Aorta (tissue), 5 donors: ENCODE measurements at places on chromosomes 1 and 21. TPM values are rescaled to one million over a fixed set of nuclear protein-coding genes. Genes with fewer than 3 reads are reported as not detected.
A peak's percentile ranks its signal among the peaks of the same experiment; 100 is the strongest.

DNA sequence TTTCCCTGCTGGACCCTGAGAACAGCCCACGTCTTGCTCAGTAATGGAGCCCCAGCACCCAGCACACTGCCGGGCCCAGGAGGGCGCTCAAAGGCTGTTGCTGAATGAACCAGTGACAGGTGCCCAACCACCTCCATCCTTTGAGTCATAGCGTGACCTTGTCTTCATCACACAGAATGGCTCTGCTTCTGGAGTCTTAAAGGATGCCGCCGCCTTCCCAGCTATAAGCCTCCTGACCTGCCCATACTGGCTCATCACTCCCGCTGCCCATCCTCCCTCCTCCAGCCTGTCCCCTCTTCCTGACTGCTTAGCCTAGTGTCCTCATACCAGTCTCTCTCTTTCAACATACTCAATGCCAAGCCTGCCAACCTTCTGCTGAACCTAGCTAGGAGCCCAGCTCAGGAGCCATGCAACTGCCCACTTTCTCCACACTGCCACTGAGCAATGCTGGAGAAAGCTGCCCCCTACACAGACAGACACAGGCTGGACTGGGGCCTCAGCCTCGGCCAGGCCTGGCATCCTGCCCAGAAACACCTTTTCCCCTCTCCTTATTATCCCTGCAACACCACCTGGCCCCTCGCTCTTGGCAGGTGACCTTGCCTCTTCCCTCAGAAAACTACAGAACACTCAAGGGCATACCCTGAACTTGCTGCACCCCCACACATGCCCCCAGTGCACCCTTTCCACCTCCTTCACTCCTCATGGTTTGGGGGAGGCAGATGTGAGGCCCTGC, 14.1 kb downstream of the TTC39A start:
- no peaks in the 10 kb centered on the region for H3K36me3 ChIP-seq
- H3K4me1 ChIP-seq = no peaks in the 10 kb centered on the region
- H3K27me3 ChIP-seq = no peaks in the 10 kb centered on the region
- peak; percentile 43 for DNase-seq
- no peak overlapping the region for H3K27ac ChIP-seq

DNA sequence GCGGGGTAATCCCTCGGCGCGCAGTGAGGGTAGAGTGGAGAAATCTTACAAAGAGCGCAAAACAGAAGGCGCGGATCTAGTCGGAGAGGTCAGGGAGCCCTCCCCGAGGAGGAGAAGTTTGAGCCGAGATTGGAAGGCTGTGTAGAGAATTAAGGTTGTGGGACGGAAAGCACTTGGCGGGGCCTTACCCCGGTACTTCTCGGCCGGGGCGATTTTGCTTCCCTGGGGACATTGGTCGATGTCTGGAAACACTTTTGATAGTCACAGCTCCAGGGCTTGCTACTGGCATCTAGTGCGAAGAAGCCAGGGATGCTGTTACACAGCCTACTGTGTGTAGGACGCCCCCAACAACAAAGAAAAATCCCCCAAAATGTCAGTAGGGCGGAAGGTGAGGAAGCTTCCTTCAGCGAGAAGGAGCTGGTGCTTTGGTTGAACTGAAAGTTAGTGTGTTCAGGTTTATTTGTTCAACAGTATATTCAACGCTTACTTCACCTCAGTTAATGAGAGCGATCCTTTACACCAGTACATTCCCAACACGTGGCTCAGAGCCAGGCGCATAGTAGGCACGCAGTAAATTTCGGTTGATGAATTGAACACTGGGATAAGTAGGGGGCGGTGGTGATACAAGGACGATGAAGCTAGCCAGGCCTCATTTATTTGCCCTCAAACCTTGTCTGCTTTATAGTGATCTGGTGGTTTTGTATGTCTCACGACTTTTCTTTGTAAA, 807 bp downstream of the CEP85 start:
- DNase-seq = no peak
- no peaks in the 10 kb centered on the region for H3K27me3 ChIP-seq
- H3K4me3 ChIP-seq = peak overlapping the region; percentile 40
- H3K27ac ChIP-seq = no peak overlapping the region

- H3K27ac ChIP-seq = no peak overlapping the region
- no peaks in the 10 kb centered on the region for H3K27me3 ChIP-seq
- no peaks in the 10 kb centered on the region for H3K4me1 ChIP-seq
- H3K36me3 ChIP-seq = no peaks in the 10 kb centered on the region
- no peak for DNase-seq
These were observed 13.2 kb downstream of the PPP1R15B start for GRCh38 chr1:204398197-204399125.

GRCh38 chr21:45291613-45292398, 4.1 kb upstream of the POFUT2 start:
- H3K27me3 ChIP-seq = no peaks in the 10 kb centered on the region
- H3K27ac ChIP-seq = no peak overlapping the region
- H3K36me3 ChIP-seq = no peaks in the 10 kb centered on the region
- H3K4me1 ChIP-seq = peaks cover 4% of the 10 kb centered on the region
- no peak overlapping the region for H3K4me3 ChIP-seq

DNA sequence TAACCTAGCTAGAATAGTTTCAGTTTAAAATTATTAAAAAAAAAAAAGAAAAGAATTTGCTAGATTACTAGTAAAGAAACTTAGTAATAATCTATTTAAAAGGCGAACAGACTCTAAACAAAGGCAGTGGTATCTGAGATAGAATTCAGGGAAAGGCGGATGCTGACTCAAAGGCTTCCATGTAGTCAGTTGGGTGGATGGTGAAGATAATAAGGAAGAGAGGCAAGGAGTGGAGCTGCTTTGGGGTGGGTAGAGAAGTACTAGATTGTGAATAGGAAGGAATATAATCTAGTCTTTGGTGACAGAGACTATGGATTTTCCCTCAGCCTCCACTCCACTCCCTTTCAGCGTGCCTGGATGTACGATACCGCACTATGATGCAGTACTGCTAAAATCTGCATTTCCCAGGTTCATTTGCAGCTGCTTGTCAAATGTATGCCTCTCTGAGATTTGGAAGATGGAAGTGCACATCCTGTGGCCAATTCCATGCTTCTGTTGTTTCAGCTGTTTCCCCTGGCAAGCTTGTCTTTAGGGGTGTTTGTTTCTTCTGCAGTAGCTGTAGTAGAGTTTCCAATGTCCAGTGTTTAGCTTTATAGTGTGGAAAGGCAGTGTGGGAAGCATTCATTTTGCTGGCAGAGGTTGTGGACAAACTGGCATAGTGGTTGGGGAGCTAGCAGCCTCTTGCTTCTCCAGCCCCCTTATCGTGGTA, 184.6 kb upstream of the NRIP1 start:
- H3K27me3 ChIP-seq = no peaks in the 10 kb centered on the region
- H3K27ac ChIP-seq = no peak overlapping the region
- DNase-seq = no peak

GRCh38 chr1:207654320-207654719, 9.4 kb downstream of the CR1L start:
- no peaks in the 10 kb centered on the region for H3K27me3 ChIP-seq
- no peak overlapping the region for H3K4me3 ChIP-seq
- no peaks in the 10 kb centered on the region for H3K4me1 ChIP-seq
- H3K27ac ChIP-seq = no peak overlapping the region

- H3K36me3 ChIP-seq = no peaks in the 10 kb centered on the region
- peak overlapping the region; percentile 64 for H3K27ac ChIP-seq
- H3K27me3 ChIP-seq = no peaks in the 10 kb centered on the region
- H3K4me1 ChIP-seq = no peaks in the 10 kb centered on the region
These were observed 28.8 kb downstream of the EDN2 start for GRCh38 chr1:41455479-41456332.

DNA sequence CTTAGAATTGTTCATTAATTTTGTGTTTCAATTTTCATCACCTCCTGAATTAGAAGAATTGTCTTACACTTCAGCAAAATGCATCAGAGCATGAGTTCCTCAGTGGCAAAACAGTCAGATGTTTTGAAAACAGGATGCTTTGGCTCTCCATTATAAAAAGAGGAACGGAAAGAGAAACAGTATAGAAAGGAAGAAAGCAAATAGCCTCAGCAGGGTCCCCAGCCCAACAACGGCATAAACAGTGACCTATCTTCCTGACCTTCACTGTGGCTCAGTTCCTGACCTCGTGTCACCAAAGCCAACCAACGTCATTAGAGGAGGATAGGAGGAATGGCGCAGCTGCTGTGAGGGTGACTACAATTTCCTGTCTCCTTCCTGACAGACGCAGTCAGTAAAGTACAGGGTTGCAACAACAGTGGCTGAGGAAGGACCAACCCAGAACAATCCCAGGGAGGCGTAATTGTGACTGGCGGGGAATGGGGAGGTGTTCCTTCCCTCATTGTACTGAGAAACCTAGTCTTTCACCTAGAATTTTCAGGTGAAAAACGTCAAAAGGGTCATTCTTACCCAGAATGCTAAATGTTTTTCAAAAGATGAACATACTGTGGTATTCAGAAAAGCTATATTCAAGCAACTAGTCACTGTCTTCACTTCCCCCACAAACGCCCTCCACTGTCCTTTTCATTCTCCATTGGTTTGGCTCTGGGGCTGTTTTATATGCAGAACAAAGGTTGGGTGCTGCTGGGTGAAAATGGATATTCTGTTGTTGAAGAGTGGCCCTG, 197.9 kb upstream of the SGIP1 start:
- no peaks in the 10 kb centered on the region for H3K27me3 ChIP-seq
- no peaks in the 10 kb centered on the region for H3K36me3 ChIP-seq
- no peak overlapping the region for H3K27ac ChIP-seq

- H3K27me3 ChIP-seq = no peaks in the 10 kb centered on the region
- no peak for DNase-seq
- H3K27ac ChIP-seq = no peak overlapping the region
- H3K4me1 ChIP-seq = no peaks in the 10 kb centered on the region
These were observed 13.1 kb downstream of the C1orf115 start for GRCh38 chr1:220703305-220703704.

GRCh38 chr1:109294481-109294880, 11.5 kb upstream of the PSRC1 start:
- no peak for DNase-seq
- H3K27me3 ChIP-seq = no peaks in the 10 kb centered on the region
- no peaks in the 10 kb centered on the region for H3K4me1 ChIP-seq
- no peaks in the 10 kb centered on the region for H3K36me3 ChIP-seq

DNA sequence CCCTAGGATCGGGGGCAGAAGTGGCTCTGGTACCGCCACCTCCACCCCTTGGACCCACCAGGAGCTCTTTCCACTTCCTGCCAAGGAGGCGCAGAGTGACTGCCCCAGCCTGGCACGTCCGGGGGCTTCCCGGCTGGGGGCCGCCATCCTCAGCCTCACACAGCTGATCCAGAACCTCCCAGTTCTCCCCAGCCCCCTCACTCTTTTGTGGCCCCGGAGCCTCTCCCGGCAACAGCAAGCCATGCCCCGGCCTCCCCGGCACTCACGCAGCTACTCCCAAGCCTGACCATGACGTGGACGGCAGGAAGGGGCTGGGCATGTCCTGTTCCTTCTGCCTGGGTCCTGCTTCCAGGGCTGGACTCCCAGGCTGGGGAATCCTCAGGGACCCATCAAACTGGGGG, 17.1 kb downstream of the TP73 start:
- no peaks in the 10 kb centered on the region for H3K27me3 ChIP-seq
- H3K36me3 ChIP-seq = no peaks in the 10 kb centered on the region
- peak; percentile 72 for DNase-seq
- H3K4me1 ChIP-seq = no peaks in the 10 kb centered on the region
- H3K27ac ChIP-seq = no peak overlapping the region

GRCh38 chr21:36902793-36903192, 63.7 kb downstream of the HLCS start:
- H3K4me1 ChIP-seq = no peaks in the 10 kb centered on the region
- DNase-seq = no peak
- H3K36me3 ChIP-seq = peaks cover 2% of the 10 kb centered on the region
- no peaks in the 10 kb centered on the region for H3K27me3 ChIP-seq
- H3K4me3 ChIP-seq = no peak overlapping the region

GRCh38 chr1:155011437-155012025, 8.9 kb downstream of the ZBTB7B start:
- no peaks in the 10 kb centered on the region for H3K4me1 ChIP-seq
- DNase-seq = no peak

- no peak overlapping the region for H3K27ac ChIP-seq
- no peaks in the 10 kb centered on the region for H3K27me3 ChIP-seq
- no peaks in the 10 kb centered on the region for H3K4me1 ChIP-seq
These were observed 91.1 kb downstream of the SLC44A5 start for GRCh38 chr1:75519651-75520427.

- H3K36me3 ChIP-seq = no peaks in the 10 kb centered on the region
- peak; percentile 57 for DNase-seq
- H3K4me1 ChIP-seq = no peaks in the 10 kb centered on the region
- no peak overlapping the region for H3K4me3 ChIP-seq
These were observed 11.6 kb upstream of the PTPN7 start for GRCh38 chr1:202172015-202172355.

GRCh38 chr1:13700521-13701270, 708 bp downstream of the PRDM2 start:
- H3K27ac ChIP-seq = peak overlapping the region; percentile 83
- H3K4me3 ChIP-seq = peak overlapping the region; percentile 90
- H3K36me3 ChIP-seq = no peaks in the 10 kb centered on the region
- peak; percentile 53 for DNase-seq
- no peaks in the 10 kb centered on the region for H3K4me1 ChIP-seq

GRCh38 chr1:171263901-171264300, 15.6 kb downstream of the FMO1 start:
- no peaks in the 10 kb centered on the region for H3K27me3 ChIP-seq
- no peak overlapping the region for H3K27ac ChIP-seq
- H3K4me1 ChIP-seq = no peaks in the 10 kb centered on the region
- DNase-seq = no peak

- H3K4me1 ChIP-seq = no peaks in the 10 kb centered on the region
- no peak for DNase-seq
- no peak overlapping the region for H3K27ac ChIP-seq
- no peaks in the 10 kb centered on the region for H3K36me3 ChIP-seq
These were observed 26.0 kb downstream of the CDKN2C start for GRCh38 chr1:50996083-50996482.

GRCh38 chr1:2046174-2046917, 3.9 kb upstream of the PRKCZ start:
- H3K4me1 ChIP-seq = no peaks in the 10 kb centered on the region
- H3K27me3 ChIP-seq = no peaks in the 10 kb centered on the region
- no peak for DNase-seq
- no peaks in the 10 kb centered on the region for H3K36me3 ChIP-seq
- H3K4me3 ChIP-seq = no peak overlapping the region
- H3K27ac ChIP-seq = no peak overlapping the region

- no peak overlapping the region for H3K4me3 ChIP-seq
- H3K4me1 ChIP-seq = no peaks in the 10 kb centered on the region
- H3K27me3 ChIP-seq = no peaks in the 10 kb centered on the region
- DNase-seq = no peak
- no peaks in the 10 kb centered on the region for H3K36me3 ChIP-seq
- no peak overlapping the region for H3K27ac ChIP-seq
These were observed 9.2 kb downstream of the ADCY10 start for GRCh38 chr1:167904652-167905130.

- H3K27ac ChIP-seq = no peak overlapping the region
- H3K27me3 ChIP-seq = no peaks in the 10 kb centered on the region
- H3K4me1 ChIP-seq = peaks cover 4% of the 10 kb centered on the region
- peaks cover 1% of the 10 kb centered on the region for H3K36me3 ChIP-seq
- DNase-seq = no peak
These were observed 34.9 kb downstream of the GPR3 start for GRCh38 chr1:27427329-27427728.

GRCh38 chr1:164725401-164725800, 166.4 kb downstream of the PBX1 start:
- DNase-seq = no peak
- H3K4me1 ChIP-seq = peaks cover 21% of the 10 kb centered on the region
- no peaks in the 10 kb centered on the region for H3K36me3 ChIP-seq

Gene C1orf141
- total RNA-seq = not detected

Gene AXDND1
- not detected for total RNA-seq

Gene AKNAD1
- total RNA-seq = 0.72 TPM

Gene TMEM61
- 1.3 TPM for total RNA-seq

Gene PIGC
- total RNA-seq = 18.0 TPM

Gene SPRR3
- total RNA-seq = 0.75 TPM

Gene CHAF1B
- 1.8 TPM for total RNA-seq

Gene TMEM54
- 23.8 TPM for total RNA-seq

Gene PLA2G5
- 6.8 TPM for total RNA-seq

Gene NR1I3
- not detected for total RNA-seq

Gene OVAAL
- not detected for total RNA-seq
